ENCODE measurements at places on chromosomes 16 and 17.
A peak's percentile ranks its signal among the peaks of the same experiment; 100 is the strongest.

- no peak for DNase-seq
Measured at GRCh38 chr17:2897605-2898004, 101.4 kb downstream of the RAP1GAP2 start.

DNA sequence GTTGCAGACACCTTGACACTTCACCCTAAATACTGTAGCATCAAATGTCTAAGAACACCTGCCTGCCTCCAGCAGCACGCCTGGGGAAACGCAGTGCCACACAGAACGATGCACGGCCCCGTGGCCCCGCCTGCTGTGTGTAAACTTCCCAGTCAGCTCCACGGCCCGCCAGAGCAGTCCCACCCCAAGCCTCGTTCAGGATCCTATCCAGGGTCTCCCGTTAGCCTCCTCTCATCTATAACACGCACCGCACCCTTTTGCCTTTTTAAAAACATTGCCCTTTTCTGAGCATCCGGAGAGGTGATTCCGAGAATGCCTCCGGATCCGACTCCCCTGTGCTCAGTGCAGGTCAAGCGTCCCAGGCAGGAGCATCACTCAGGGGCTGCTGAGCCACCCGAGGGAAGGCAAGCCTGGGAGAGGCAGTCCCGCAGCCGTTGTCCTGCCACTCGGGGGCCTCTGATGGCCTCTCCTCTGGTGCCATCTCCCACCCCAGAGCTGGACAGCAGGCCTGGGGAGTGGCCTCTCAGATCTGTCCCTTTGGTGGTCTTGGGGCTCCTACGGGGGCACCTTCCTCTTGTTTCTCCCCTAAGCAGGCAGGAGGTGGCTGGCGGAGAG lies 37.9 kb upstream of the SLC38A10 start:
- DNase-seq: no peak

DNA sequence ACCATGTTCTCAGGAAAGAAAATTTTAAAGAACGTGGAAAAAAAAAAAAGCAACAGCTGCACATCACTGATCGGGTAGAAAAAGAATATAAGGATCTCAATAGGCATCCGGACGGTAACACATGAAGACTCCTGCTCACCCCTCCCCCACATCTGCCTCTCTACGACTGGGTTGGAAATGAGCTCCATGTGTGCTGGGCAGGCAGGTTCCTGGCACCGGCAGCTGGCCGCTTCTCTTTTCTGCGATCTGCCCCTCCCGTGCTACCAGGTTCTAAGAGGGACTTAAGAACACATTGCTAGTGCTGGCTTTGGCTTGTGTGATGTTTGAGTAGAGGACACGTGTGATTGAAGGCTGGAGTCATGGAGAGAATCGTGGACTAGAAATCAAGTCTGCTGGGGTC lies 115.5 kb downstream of the AATF start:
- no peak for DNase-seq

DNA sequence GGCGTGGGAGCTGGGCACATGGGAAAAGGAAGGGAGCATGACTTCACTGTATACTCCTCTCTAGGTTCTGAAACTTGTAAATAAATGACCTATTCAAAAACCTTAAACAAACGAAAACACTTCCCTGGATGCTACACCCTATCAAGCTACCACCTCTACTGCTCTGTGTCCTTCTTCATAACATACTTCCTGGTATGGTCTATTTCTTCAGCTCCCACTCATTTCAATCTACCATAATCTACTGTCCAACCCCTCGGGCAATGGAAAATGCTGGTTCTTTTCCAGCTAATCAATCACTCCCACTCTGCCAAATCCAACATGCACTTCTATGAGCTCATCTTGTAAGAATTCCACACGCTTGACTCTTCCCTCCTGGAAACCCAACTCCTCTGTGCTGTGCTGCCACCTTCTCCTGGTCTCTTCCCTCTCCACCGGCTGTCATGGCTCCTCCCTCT lies 42.4 kb downstream of the AMFR start:
- no peak for DNase-seq

- DNase-seq: peak; percentile 49
Measured at GRCh38 chr17:10290041-10290440, 82.8 kb downstream of the MYH13 start.

GRCh38 chr16:58495521-58496331 lies 4.2 kb upstream of the NDRG4 start:
- DNase-seq: no peak

Measured in vagina (tissue), 2 donors.